Activated CD4-positive, alpha-beta T cell treated with anti-CD3 and anti-CD28 coated beads for 36 hours (primary cell): ENCODE measurements at places on chromosomes 13 and 19. TPM values are rescaled to one million over a fixed set of nuclear protein-coding genes. Genes with fewer than 3 reads are reported as not detected.

FOSB gene
- 7.3 TPM for total RNA-seq

DNA sequence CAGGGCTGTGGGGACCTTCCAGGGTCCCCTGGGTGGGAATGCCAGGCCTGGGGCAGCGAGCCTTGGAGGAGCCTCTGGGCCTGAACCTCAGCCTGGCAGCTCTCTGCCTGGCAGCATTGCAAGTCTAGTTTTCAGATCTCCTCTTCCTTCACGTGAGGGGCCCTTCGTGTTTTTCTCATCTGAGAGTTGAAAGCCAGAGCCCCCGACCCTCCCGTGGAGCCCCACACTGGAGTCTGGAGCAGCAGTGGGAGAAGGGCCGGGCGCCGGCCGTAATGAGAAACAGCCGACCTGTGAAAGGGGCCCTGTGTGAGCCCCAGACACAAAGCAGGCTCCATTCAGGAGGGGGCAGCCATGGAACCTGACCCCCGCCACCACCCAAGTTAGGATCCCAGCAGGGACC, 19.3 kb downstream of the TMED1 start:
- no peak for DNase-seq
- H3K27me3 ChIP-seq: no peaks in the 10 kb centered on the region
- no peak overlapping the region for H3K4me3 ChIP-seq
- peaks cover 28% of the 10 kb centered on the region for H3K36me3 ChIP-seq

- no peaks in the 10 kb centered on the region for H3K27me3 ChIP-seq
- peaks cover 12% of the 10 kb centered on the region for H3K36me3 ChIP-seq
- no peak overlapping the region for H3K4me3 ChIP-seq
Observed at GRCh38 chr13:111215081-111216047, 100.3 kb downstream of the ARHGEF7 start.

DNA sequence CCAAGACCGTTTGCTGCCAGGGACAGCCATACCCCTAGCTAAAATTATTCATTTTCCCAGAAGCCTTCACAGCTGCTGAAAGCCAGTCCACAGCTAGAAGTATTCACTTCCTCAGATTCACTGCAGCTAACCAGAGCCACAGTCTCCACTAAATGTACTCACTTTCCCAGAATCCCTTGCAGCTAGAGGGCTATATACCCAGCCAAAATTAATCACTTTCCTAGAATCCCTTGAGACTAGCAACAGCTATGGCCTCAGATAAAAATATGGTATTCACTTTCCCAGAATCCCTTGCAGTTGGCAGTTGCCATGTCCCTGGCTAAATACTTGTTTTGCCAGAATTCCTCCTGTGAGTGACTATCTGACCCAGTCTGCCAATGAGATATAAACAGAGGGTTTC, 13.8 kb upstream of the MEIS3 start:
- DNase-seq: no peak
- H3K36me3 ChIP-seq: no peaks in the 10 kb centered on the region
- peaks cover 28% of the 10 kb centered on the region for H3K4me1 ChIP-seq
- peaks cover 32% of the 10 kb centered on the region for H3K27me3 ChIP-seq
- no peak overlapping the region for H3K27ac ChIP-seq

GRCh38 chr19:11814029-11814699, at the start of gene ZNF440:
ZNF440 (plus strand) TSS chr19:11814273; CDS start chr19:11814448, 175 bp downstream.
- peak within 1 kb of the TSS; percentile 89 for H3K4me3 ChIP-seq
- H3K27me3 ChIP-seq: no peaks in the 10 kb centered on the region
- DNase-seq: peak; percentile 95
- H3K4me1 ChIP-seq: peaks cover 20% of the 10 kb centered on the region

GRCh38 chr19:30036154-30037129, 94.4 kb downstream of the URI1 start:
- H3K4me1 ChIP-seq: no peaks in the 10 kb centered on the region
- peaks cover 73% of the 10 kb centered on the region for H3K36me3 ChIP-seq
- H3K27me3 ChIP-seq: no peaks in the 10 kb centered on the region
- no peak overlapping the region for H3K4me3 ChIP-seq
- DNase-seq: no peak

C5AR2 gene
- not detected for total RNA-seq

PSG7 gene
- total RNA-seq: not detected

- H3K36me3 ChIP-seq: peaks cover 44% of the 10 kb centered on the region
- H3K27me3 ChIP-seq: no peaks in the 10 kb centered on the region
- H3K27ac ChIP-seq: no peak overlapping the region
- H3K4me3 ChIP-seq: no peak overlapping the region
Observed at GRCh38 chr13:112486386-112487126, 101.4 kb downstream of the TUBGCP3 start.

EXOC3L2 gene
- total RNA-seq: not detected

SOX1 gene
- total RNA-seq: not detected

GRCh38 chr13:33415822-33416221, 130.3 kb upstream of the STARD13 start:
- no peak overlapping the region for H3K27ac ChIP-seq
- H3K36me3 ChIP-seq: no peaks in the 10 kb centered on the region
- H3K27me3 ChIP-seq: peaks cover 30% of the 10 kb centered on the region
- no peak for DNase-seq
- H3K4me3 ChIP-seq: no peak overlapping the region

KLF1 gene
- 0.18 TPM for total RNA-seq

WDR87 gene
- total RNA-seq: not detected

GRCh38 chr19:5907241-5907640, 2.6 kb downstream of the VMAC start:
- H3K4me3 ChIP-seq: no peak overlapping the region
- peaks cover 7% of the 10 kb centered on the region for H3K36me3 ChIP-seq
- peak overlapping the region; percentile 48 for H3K27ac ChIP-seq

- DNase-seq: no peak
- peaks cover 5% of the 10 kb centered on the region for H3K4me1 ChIP-seq
- H3K4me3 ChIP-seq: no peak within 1 kb of the TSS
Observed at GRCh38 chr19:3483226-3483628, at the start of gene SMIM44. SMIM44 (minus strand) TSS chr19:3483441; CDS start chr19:3483403, 38 bp downstream.

DNA sequence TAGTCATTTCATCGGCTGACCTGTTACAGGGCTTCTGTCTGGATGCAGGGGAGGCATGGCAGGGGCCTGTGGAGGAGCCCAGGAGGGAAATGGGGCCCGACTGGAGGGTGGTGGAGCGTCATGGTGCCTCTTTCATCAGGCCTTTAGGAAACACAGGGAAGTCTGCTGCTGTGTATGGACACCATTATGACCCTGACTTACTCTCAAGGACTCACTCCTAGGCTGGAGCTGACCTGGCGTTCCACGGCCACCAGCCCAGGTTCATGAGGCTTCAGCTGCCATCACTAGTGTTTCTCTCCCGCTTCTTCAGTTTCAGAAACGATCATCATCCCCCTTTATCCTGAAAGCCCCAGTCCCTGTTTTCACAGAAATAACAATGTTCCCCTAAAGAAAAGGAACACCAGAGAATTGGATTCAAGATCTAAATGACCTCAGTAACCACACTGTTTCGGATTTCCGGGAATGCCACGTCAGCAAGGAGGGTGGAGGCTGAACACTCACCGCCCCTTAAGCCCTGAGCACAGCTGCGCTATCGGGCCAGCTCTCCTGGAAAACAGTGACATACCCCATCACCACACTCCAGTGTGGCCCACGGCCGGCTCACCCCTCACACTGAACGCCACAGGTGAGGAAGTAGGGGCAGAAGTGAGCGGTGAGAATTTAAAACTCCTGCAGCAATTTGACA, 67.6 kb downstream of the SOX1 start:
- H3K36me3 ChIP-seq: no peaks in the 10 kb centered on the region
- H3K27ac ChIP-seq: no peak overlapping the region
- no peak overlapping the region for H3K4me3 ChIP-seq
- no peak for DNase-seq
- H3K4me1 ChIP-seq: no peaks in the 10 kb centered on the region

- no peaks in the 10 kb centered on the region for H3K4me1 ChIP-seq
- no peaks in the 10 kb centered on the region for H3K27me3 ChIP-seq
- no peaks in the 10 kb centered on the region for H3K36me3 ChIP-seq
- no peak overlapping the region for H3K4me3 ChIP-seq
- no peak for DNase-seq
Observed at GRCh38 chr19:31804668-31805067, 455.4 kb upstream of the TSHZ3 start.

- H3K27me3 ChIP-seq: no peaks in the 10 kb centered on the region
- peaks cover 6% of the 10 kb centered on the region for H3K36me3 ChIP-seq
- DNase-seq: no peak
- no peaks in the 10 kb centered on the region for H3K4me1 ChIP-seq
Observed at GRCh38 chr13:113080901-113081521, 24.6 kb upstream of the F7 start.

GRCh38 chr13:30675717-30676116, 58.0 kb downstream of the USPL1 start:
- no peak overlapping the region for H3K27ac ChIP-seq
- H3K27me3 ChIP-seq: no peaks in the 10 kb centered on the region
- H3K4me1 ChIP-seq: peaks cover 19% of the 10 kb centered on the region
- H3K36me3 ChIP-seq: peaks cover 3% of the 10 kb centered on the region
- DNase-seq: no peak

DNA sequence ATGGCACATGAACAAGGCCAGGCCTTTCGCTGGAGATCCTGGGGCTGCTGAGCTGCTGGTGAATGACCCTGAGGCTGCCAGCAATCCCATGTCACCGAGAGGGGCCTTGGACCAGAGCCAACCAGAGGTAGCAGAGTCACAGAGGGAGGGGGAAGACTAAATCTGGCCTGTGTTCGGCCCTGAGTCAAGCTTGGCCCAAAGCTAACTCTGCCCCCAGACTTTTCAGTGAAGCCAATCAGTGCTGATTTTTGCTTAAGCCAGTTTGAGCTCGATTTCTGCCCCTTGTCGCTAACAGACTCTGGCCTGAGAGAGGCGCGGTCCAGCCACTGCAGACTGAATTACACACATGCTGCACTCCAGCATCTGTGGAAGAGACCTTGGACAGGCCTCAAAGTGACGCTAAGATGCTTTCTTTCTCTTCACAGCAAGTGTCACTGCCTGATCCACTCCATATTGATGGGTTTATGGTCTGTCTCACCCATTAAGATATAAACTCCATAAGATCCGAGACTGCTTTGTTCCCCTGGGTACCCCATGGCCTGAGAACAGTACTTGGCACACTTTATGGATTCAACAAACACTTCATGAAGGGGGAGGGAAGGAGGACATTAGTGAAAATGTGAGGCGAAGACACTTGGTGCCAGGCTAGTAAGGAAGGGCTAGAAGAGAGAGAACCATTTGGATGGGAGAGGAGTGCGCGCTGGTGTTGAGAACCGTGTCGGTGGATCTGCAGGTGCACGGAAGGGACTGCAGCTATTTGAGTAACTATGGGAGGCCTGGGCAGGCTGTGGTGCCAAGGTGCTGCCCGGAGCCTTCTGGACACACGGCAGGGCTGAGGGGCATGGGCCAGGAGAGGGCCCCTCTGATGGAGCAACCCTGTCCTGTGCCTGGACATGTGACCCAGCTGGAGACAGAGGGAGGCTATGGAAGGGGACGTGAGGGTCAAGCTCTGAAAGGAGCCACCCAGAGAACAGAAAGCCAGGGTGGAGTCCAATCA, 17.6 kb downstream of the RANBP3 start:
- H3K4me1 ChIP-seq: peaks cover 93% of the 10 kb centered on the region
- peak overlapping the region; percentile 83 for H3K27ac ChIP-seq
- H3K4me3 ChIP-seq: no peak overlapping the region
- H3K36me3 ChIP-seq: peaks cover 8% of the 10 kb centered on the region

LGALS4 gene
- 0.59 TPM for total RNA-seq

KLK3 gene
- not detected for total RNA-seq

TLE2 gene
- 6.3 TPM for total RNA-seq

ADAMTSL5 gene
- total RNA-seq: 3.8 TPM

DNA sequence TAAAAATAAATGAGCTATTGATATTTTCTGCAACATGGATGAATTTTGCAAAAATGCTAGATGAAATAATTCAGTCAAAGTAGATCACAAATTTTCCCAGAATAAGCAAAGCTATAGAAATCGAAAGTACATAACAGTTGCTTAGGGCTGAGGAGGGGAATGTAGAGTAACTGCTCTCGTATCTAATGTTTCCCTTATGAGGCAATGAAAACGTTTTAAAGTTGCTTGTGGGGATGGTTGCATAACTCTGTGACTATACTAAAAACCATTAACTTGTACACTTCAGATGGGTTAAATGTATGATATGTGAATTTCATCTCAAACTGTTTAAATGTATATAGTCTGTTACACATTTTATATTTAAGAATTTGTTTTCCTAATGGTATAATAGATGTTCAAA, 231.7 kb downstream of the GGACT start:
- no peak overlapping the region for H3K27ac ChIP-seq
- no peaks in the 10 kb centered on the region for H3K4me1 ChIP-seq
- DNase-seq: no peak

DNA sequence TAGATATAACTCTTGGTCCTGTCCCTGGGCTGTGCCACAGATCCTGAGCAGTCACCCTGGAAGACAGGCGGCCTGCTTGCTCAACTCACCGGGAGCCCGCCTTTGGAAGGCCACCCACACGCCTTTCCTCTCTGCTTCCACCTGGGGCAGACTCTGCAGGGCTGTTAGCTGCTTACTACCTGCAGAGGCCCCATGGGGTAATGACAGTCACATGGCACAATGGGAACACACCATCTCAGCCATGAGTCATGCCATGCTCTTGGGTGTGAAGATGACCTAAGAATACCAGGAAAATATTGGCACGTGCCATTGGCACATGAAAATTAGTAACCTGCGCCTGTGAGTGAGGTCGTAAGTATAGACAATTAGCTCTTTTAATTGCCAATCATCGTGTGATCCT, 108.6 kb downstream of the COL4A2 start:
- H3K36me3 ChIP-seq: no peaks in the 10 kb centered on the region
- no peak overlapping the region for H3K27ac ChIP-seq
- peak; percentile 51 for DNase-seq
- H3K4me1 ChIP-seq: peaks cover 7% of the 10 kb centered on the region
- peaks cover 80% of the 10 kb centered on the region for H3K27me3 ChIP-seq

- no peaks in the 10 kb centered on the region for H3K36me3 ChIP-seq
- H3K27me3 ChIP-seq: no peaks in the 10 kb centered on the region
- no peak overlapping the region for H3K27ac ChIP-seq
Observed at GRCh38 chr13:59780058-59780457, 383.7 kb downstream of the DIAPH3 start.

GRCh38 chr19:16084067-16084685, 7.9 kb downstream of the TPM4 start:
- peak overlapping the region; percentile 71 for H3K27ac ChIP-seq
- H3K36me3 ChIP-seq: peaks cover 80% of the 10 kb centered on the region
- no peak for DNase-seq
- peaks cover 75% of the 10 kb centered on the region for H3K4me1 ChIP-seq
- H3K4me3 ChIP-seq: peak overlapping the region; percentile 18

GRCh38 chr19:15813916-15814315, 1.5 kb downstream of the OR10H1 start:
- H3K27me3 ChIP-seq: peaks cover 4% of the 10 kb centered on the region
- H3K36me3 ChIP-seq: no peaks in the 10 kb centered on the region
- H3K4me1 ChIP-seq: peaks cover 6% of the 10 kb centered on the region
- H3K4me3 ChIP-seq: no peak overlapping the region
- H3K27ac ChIP-seq: no peak overlapping the region
- DNase-seq: no peak

GRCh38 chr13:21894091-21894490, 223.2 kb downstream of the FGF9 start:
- H3K27me3 ChIP-seq: no peaks in the 10 kb centered on the region
- H3K36me3 ChIP-seq: no peaks in the 10 kb centered on the region
- no peak for DNase-seq
- no peak overlapping the region for H3K27ac ChIP-seq
- no peaks in the 10 kb centered on the region for H3K4me1 ChIP-seq

LAIR1 gene
- total RNA-seq: 4.7 TPM
